HepG2 (cell line): ENCODE measurements at places on chromosomes 6 and 20. TPM values are rescaled to one million over a fixed set of nuclear protein-coding genes. Genes with fewer than 3 reads are reported as not detected.

DNA sequence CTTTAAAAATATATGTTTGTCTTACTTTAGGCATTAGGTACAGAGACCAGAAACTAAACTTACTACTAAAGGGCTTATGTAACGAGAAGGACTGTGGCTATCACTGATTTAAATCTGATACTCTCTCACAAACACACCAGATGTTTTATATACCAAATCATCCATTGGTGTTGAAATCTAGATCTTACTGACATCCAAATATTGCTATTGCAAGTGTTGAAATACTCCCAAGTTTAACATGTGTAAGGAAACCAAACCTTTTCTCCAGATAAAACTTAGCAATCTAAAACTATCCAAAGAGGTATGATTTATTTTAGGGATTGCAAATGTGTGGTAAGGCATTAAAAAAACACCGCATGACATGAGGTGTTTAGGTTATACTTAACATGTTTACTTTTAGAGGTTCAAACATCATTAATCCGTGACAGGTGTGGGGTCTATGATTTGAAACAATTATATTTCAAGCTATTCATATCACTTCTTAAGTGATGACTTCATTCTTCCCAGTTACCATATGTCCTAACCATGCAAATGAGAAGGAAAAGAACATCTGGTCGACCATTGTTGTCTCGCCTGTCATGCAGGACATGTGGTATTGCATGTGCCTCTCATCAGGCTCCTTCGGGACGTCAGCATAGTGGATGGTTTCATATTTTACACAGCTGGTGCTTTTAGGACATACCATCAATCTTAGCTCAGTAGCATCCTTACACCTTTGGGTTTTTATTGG is 168.3 kb upstream of the SPACA1 start:
- DNase-seq = no peak

- no peak for DNase-seq
Observed at GRCh38 chr20:8208226-8208625, 76.2 kb downstream of the PLCB1 start.

- no peak for DNase-seq
Observed at GRCh38 chr6:34836008-34836407, 44.1 kb downstream of the BLTP3A start.

DPPA5 gene
- not detected in 2 replicates for total RNA-seq

DNA sequence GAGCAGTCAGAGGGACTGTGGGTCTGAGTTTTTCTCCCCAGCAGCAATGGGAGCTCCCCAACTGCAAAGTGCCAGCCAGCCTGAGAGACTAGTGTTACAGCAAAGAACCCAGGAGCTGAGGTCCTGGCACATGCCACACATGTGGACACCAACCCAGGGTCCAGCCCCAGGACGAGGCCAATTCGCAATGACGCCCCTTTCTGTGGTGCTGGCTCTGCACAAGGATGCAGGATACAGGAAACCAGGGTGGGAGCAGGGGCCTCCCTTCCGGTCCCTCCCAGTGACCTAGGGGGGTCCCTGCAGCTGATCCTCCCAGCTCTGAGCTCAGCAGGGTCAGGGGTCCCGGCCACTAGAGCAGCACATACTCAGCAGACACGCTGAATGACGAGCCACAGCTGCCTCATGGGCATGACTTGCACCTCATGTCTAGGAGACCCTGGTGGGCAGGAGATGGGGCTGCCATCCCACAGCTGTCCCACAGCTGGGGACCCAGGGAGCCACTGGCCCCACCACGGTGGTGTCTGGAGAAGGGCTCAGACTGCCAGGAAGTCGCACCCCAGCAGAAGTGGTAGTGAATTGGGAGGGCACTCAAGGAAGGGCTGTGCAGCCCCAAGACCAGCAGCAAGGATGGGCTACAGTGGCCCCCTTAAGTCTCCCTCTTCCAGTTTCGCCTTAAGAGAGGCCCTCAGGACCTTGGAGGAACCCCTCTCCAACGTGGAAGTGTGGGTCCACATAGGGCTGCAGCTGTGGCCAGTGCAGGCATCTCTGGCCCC is 3.6 kb downstream of the ARFRP1 start:
- DNase-seq = no peak

DDX43 gene
- not detected in 2 replicates for total RNA-seq

PGC gene
- 225 and 502 TPM in 2 replicates for total RNA-seq

BCAS1 gene
- total RNA-seq = 0.67 and 0.91 TPM in 2 replicates

GLP1R gene
- not detected in 2 replicates for total RNA-seq

DNA sequence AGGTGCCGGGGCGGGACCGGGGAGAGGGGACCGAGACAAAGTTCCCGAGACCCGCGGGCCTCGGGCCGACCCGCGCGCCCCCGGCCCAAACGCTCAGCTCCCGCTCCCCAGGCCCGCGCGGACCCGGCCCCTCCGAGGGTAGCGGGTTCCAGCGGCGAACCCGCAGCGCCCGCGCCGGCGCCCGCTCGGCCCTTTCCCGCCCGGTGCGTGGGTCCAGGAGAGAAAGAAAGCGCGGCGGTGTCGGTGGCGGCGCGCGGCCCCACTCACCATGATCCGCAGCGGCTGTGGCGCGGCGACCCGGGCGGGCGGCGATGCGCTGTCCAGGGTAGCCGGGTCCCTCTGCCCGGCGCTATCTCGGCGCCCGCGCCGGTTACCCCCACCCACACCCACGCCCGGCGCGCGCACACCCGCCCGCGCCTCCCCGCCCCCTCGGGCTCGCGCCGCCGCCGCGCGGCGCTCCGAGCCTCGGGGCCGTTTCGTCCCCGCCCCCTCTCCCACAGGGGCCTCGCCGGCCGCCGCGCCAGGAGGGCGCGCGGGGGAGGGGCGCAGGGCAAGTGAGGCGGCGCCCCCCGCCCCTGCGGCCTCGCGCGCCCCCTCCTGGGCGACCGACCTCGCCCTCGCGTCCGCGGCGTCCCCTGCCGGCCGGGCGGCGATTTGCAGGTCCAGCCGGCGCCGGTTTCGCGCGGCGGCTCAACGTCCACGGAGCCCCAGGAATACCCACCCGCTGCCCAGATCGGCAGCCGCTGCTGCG is at the start of gene ELOVL2:
ELOVL2 (minus strand) TSS at position 345 of the 751 bp plus-strand sequence; CDS start at position 270, 75 bp downstream.
- DNase-seq = peak; percentile 59

DNA sequence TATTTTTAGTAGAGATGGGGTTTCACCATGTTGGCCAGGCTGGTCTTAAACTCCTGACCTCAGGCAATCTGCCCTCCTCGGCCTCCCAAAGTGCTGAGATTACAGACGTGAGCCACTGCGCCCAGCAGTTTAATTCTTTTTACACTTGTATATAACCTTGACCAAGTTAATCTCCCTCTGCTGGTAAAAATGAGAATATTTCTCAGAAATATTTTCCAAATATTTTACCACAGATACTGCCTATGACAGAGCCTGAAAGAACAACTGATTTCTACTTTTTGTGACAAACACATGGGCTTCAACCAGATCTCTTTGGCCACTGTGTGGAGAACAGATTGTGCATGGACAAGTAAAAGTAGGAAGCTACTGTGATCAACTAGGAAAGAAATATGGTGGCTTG is 21.2 kb upstream of the NHSL1 start:
- no peak for DNase-seq

GRCh38 chr6:145235207-145235606 is 500.1 kb downstream of the EPM2A start:
- no peak for DNase-seq

DNA sequence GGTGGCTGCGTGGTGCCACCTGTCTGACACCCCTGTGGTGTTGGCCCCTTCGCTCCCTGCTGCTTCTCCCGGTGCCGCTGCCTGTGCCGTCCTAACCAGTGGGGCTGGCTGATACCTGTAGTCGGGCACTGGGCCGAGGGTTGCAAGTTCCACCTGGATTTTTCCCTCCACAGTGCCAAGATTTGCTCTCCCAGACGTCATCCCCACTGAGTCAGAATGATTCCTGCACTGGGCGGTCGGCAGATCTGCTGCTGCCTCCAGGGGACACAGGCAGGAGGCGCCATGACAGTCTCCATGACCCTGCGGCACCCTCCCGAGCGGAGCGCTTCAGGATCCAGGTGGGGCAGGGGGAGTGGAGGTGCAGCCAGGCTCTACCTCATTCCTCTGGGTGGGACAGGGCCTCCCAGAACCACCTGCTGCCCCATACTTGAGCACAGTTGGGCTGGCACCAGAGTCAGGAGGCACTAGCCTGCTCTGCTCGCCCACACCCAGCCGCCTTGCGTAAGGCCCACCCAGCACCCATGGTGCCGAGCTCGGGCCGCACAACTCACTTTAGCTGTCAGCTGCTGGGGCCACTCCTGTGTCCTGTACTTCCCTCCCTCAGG is 60.2 kb downstream of the TCP11 start:
- no peak for DNase-seq

DNA sequence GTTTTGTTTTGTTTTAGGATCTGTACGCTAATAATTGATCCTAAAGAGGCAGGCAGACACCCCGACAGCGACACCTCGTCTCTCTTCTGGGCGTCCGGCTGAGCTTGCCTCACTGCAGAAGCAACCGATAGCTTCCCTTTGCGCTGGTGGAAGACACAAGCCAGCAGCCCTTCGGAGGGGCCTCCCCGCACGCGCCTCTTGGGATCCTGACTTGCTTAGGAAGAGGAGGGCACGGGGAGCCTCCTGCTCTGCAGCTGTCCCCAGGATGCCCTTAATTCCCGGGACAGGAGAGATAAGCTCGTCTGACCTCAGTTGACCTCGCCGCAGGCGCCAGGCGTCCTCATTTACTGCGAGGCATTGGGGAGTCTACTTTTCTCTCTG is 94.0 kb downstream of the CD83 start:
- DNase-seq = peak; percentile 12

GRCh38 chr20:3839328-3839727 is 7.3 kb upstream of the MAVS start:
- no peak for DNase-seq

DNA sequence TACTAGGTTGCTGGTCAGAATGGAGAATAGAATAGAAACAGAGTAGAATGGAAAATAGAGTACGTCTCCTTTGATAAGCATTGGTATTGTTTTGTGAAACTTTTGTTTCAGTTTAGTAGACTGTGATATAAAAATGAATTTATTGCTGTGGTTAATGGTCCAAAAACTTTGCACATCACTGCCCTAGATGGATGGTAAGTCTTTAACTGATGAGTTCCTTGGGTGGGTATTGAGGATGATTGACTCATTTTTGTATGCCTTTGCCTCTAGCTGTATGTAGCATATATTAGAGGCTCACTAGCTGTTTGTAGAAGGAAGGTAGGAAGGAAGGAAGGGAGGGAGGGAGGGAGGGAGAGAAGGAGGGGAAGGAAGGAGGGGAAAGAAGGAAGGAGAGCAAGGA is 48.3 kb downstream of the ZDHHC14 start:
- no peak for DNase-seq

CDH26 gene
- 0.40 and 0.45 TPM in 2 replicates for total RNA-seq

TNFRSF6B gene
- total RNA-seq = not detected in 2 replicates

DNA sequence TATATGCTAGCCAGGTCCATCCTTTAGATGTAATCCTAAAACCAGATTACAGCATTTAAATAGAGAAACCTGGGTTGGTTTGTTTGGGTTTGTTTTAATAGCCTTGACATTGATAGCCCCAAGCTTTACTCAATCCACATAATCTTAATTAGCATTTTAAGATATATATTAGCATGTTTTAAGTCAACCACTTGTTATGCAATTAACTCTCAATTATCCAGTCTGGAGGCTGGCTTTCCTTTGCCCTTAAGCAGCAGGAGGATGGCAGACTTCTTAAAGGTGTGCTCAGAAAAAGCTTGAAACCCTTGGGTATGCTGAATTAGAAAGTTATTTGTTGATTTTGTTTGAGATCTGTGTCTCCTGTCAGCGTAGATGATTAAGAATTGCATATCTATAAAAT is 46.3 kb upstream of the SMIM28 start:
- no peak for DNase-seq

NKX2-4 gene
- not detected in 2 replicates for total RNA-seq

- no peak for DNase-seq
Observed at GRCh38 chr6:37679539-37680476, 17.9 kb downstream of the MDGA1 start.

DNA sequence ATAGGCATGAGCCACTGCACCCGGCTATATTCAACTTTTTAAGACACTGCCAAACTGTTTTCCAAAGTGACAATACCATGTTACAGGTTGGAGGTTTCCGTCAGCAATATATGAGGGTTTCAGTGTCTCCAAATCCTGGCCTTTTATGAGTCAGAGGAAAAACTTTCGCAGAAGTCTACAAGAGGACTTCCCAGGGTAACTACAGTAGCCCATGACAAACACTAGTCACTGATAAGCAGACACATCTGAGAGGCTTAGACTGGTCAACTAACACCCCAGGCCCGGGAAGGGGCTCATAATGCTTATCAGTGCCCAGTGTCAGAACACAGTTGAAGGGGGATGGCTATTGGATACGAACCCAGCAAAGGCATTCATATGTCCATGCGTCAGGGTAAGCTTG is 85.4 kb downstream of the SOX4 start:
- DNase-seq = peak; percentile 43

GRCh38 chr6:43985329-43985728 is 141.9 kb downstream of the MRPL14 start:
- peak; percentile 59 for DNase-seq

PROKR2 gene
- total RNA-seq = not detected in 2 replicates

EYA4 gene
- not detected in 2 replicates for total RNA-seq

LHFPL5 gene
- total RNA-seq = not detected in 2 replicates

- no peak for DNase-seq
Observed at GRCh38 chr20:19449051-19449450, 236.6 kb downstream of the SLC24A3 start.

DEF6 gene
- total RNA-seq = 9.6 and 10.0 TPM in 2 replicates
